ENCODE measurements at places on chromosomes 11 and 22.

DNA sequence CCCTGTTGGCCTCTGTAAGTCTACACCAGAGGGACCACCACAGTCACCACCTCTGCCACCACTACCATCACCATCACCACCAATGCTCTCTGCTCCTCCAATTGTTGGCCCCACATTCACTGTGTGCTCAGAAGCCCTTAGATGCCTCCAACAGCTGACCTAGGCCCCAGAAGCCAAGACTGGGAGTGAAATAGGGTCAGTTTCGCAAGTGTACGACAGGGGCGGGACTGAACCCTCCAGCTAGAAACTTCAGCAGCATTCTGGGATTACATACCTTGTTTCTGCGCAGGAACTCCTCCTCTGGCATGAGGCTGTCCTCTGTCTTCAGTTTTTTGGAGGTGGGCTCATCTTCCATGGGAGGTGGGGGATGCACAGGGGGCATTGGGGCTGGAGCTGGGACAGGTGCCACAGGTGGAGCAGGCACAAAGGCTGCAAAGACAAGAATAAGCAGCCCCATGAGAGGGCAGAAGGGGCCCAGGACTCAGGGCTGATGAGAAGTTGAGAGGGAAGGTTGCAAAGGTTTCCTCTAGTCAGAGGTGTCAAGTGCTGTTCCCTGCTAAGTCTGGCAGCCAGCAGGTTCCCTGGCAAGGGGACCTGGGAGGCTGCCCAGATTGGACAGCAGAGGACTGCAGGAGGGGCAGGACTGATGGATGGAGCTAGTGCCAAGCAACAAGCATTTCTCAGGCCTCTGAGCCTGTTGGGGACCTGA lies 10.2 kb upstream of the TBC1D10A start:
- DNase-seq, result no peak

DNA sequence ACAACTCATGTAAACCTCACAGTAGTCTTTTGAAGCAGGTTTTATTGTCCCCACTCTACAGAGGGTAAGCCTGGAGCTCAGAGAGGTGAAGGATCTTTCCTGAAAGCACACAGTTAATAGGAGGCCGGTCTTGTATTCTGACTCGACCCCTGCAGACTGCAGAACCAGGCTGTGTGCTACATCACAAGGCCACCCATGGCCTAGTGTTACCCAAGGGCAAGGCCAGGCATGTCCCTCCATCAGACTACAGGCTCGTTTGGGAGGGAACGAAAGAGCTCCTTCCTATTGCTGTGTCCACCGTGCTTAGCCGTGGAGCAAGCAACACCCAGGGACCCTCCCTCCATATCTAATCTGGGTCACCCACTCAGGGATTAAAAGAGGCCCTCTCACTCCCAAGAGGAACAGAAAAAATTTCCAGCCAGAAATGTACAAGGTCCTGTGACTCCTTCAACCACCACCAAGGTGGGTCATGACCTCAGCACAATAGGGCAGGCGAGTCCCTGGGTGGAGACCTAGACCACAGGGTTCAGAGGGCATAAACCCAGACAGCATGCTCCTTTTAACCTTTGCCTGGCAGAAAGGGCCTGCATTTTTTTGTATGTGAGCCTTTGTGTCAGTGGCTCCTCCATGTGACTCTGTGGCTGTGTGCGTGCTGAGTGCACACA lies 6.3 kb upstream of the SMIM35 start:
- DNase-seq, result no peak

GRCh38 chr11:131644204-131644795 lies 273.9 kb downstream of the NTM start:
- DNase-seq, result no peak

- no peak for DNase-seq
Observed at GRCh38 chr11:92296138-92296515, 71.5 kb downstream of the FAT3 start.

DNA sequence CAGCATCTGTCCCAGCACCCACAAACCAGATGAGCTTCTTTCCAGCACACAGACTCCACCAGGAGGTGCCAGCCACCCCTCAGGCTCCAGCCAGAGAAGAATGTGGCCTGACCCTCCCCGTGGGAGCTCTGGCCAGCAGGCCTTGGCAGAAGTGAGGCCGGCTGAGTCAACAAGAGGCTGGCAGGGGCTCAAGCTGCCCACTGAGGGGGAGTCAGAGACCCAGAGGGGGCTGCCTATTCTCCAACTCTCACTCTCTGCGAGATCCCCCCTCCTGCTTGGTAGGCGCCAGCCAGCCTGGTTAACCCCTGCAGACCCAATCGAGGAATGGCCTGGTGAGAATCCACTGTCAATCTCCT lies 10.6 kb upstream of the CDC42EP1 start:
- no peak for DNase-seq

GRCh38 chr11:62171261-62171723 lies 18.7 kb upstream of the SCGB1D1 start:
- peak; percentile 84 for DNase-seq

DNA sequence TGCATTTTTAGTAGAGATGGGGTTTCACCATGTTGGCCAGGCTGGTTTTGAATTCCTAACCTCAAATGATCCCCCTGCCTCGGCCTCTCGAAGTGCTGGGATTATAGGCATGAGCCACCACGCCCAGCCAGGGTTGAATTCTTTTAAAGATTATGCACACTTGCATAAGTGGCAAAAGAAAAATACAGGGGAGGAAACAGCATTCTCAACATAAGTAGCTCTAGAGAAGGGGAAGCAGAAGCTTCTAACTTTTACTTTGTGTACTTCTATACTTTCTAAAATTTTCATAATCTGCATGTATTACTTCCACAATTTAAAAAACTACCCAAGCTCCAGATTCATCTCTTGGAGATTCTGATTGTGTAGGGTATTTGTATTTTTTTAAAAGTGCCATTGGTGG lies 108.0 kb downstream of the SLC1A2 start:
- DNase-seq, result no peak
